A172 (cell line): ENCODE measurements at places on chromosomes 6 and 20. TPM values are rescaled to one million over a fixed set of nuclear protein-coding genes. Genes with fewer than 3 reads are reported as not detected.
A peak's percentile ranks its signal among the peaks of the same experiment; 100 is the strongest.

GRCh38 chr6:87729965-87730719 lies 28.1 kb upstream of the AKIRIN2 start:
- DNase-seq, result peak; percentile 40

DNA sequence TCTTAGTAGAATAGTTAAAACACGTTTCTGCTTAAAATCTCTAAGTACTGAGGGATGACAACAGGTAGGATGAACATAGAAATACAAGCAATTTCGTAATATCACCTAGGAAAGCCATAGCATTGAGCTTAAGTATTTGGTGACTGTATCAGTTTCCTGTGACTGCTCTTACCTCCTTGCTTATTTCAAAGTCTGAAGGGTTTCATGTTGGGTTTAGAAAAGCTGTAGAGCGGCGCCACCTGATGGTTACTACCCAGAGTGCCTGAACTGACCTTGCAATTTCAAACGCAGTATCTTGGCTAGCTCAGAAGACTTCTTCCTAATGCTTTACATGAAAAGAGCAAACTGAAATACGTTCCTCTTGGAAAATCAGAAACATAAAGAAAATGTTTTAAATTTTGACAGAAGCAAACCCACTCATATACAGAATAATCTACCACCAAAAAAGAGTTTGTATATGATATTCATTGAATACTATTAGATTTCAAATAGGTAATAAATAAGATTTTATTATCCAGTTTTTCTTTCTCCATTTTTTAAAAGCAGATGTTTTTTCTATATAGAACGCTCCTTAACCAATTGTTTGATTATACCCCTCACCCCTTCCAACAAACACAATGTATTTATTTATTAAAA lies 82.3 kb upstream of the RIPOR2 start:
- DNase-seq, result no peak

DNA sequence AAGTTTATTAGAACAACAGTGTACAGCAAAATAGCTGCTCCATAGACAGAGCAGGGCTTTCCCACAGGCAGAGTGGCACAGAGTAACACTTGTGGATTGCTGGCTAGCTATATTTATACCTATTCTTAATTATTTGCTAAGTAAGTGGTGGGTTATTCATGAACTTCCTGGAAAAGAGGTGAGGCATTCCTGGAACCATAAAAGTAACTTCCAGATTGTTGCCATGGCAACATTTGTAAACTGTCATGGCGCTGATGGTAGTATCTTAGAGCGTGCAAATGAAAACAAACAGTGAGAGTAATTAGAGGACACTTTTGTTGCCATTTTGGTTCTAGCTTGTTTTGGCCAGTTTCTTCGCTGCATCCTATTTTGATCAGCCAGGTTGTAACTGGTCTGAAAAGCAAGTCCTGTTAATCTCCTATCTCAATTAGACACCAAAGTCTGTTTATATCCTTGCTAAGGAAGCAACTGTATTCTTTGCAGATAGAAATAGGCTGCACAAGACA lies 23.9 kb downstream of the DEFB114 start:
- DNase-seq, result no peak

DNA sequence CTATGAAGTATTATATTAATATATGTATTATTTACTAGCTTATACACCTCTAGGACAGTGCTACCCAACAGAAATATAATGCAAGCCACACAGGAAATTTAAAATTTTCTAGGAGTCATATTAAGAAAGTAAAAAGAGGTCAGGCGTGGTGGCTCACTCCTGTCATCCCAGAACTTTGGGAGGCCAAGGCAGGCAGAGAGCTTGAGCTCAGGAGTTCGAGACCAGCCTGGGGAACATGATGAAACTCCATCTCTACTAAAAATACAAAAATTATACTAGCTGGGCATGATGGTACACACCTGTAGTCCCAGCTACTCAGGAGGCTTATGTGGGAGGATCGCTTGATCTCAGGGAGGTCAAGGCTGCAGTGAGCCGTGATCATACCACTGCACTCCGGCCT lies 237.6 kb upstream of the ZNF217 start:
- no peak for DNase-seq

DNA sequence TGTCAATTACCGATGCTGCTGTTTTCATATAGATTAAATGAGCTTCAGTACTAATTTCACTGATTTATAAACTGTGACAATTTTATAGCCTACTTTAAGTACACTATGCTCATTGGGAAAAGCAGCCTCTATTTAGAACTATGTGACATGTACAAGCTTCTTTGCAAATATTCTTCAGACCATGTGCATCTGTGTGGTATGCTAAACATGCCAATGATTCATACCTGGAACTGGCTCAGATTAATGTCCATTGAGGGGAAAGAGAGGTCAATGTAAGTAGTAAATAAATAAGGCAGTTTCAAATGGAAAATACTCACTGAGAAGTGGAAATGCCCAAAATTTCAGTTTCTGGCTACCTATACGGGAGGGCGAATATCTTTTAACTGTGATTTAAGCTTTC lies 777.7 kb downstream of the C6orf118 start:
- DNase-seq, result no peak

GRCh38 chr6:112331306-112331705 lies 15.8 kb upstream of the RFPL4B start:
- no peak for DNase-seq

GRCh38 chr6:52661551-52661950 lies 9.4 kb upstream of the TMEM14A start:
- DNase-seq, result no peak

Gene ZNF391
- total RNA-seq, result 0.53 and 3.3 TPM in 2 replicates

Gene MAS1
- total RNA-seq, result not detected in 2 replicates

DNA sequence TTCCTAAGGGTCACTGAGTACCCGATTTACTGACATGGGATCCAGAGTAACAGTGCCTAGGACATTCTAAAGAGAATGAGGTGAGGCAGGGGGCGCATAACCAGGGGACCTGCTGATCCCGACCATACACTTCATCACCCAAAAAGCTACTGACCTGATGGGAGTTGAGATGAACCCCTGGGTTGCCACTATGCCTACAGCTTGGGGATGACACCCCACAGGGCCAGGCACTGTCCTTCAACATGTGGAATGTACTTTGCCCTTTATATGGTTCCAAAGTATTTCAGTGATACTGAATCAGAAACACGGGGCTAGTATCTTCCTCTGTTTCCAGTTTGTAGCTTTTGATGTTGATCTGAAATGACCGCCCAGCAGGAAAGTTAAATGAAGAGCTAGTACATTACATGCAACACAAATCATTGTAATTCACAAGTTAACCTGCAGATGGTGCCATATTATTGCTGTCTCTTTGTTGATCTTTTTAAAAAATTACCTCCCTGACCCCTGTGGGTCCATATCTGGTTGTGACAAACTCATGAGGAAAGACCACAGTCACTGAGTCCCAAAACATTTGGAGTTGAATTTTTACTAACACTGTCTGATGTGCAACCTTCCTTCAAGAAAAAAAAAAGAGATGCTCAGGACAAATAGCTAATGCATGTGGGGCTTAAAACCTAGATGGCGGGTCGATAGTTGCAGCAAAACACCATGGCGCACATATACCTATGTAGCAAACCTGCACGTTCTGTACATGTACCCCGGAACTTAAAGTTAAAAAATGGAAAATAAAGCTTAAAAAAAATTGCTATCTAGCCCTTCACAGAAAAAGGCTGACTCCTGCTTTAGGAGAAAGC lies 42.7 kb upstream of the GCNT2 start:
- peak; percentile 64 for DNase-seq

- no peak for DNase-seq
These were observed 23.6 kb downstream of the CDC5L start for GRCh38 chr6:44411141-44411540.

DNA sequence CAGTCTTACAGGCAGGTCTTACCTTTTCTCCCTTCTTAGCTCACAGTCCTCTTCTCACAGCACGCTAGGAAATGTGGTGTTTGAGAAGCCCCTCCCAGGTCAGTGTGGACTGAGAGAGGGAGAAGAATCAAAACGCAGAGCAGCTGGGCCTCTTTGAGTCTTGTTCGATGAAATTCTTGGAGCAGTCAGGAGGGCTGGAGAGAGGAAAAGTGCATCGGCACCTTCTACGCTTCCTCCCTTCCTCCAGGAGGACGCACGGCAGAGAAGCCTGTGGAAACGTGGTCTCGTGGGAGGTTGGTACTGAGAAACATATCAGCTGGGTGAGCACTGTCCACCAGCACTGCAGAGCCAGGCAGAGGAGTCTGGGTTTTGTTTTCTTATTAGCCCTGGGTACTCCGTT lies 52.7 kb downstream of the TXLNB start:
- no peak for DNase-seq

Gene C20orf96
- total RNA-seq, result 3.1 and 3.8 TPM in 2 replicates

DNA sequence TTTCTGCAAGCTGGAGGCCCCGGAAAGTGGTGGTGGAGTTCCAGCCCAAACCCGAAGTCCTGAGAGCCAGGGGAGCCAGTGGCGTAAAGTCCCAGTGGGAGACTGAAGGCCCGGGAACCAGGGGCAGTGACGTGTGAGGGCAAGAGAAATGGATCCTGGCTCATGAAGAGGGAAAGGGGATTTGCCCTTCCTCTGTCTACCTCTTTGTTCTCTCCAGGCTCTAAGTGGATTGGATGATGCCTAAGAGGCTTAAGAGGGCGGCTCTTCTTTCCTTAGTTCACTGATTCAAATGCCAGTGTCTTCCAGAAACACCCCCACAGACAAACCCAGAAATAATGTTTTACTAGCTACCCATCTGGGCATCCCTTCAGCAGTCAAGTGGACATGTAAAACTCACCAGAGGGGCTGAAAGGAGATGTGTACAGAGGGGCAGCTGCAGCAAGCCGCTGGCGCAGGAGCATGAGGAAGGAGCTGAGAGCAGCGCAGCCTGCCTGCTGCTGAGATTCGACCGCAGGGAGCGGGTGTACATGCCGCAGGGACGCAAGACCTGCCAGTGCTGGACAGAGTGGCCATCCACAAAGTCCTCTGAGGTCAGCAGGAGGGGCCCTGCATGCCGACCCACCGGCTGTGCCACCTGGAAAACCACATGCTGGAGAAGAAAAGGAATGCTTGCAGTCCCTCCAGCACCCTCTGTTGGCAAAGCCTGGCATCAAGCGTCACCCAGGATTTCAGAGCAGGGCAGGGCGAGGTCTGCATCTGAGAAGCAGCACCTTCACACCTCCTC lies 29.5 kb downstream of the CDYL start:
- DNase-seq, result peak; percentile 63

Gene RIPPLY2
- total RNA-seq, result not detected in 2 replicates

GRCh38 chr20:53884859-53885541 lies 185.4 kb downstream of the BCAS1 start:
- DNase-seq, result no peak

Gene PGBD1
- 9.1 and 12.0 TPM in 2 replicates for total RNA-seq

Gene SLC17A1
- not detected in 2 replicates for total RNA-seq

- DNase-seq, result no peak
These were observed 19.9 kb downstream of the SLC2A4RG start for GRCh38 chr20:63759377-63759901.

DNA sequence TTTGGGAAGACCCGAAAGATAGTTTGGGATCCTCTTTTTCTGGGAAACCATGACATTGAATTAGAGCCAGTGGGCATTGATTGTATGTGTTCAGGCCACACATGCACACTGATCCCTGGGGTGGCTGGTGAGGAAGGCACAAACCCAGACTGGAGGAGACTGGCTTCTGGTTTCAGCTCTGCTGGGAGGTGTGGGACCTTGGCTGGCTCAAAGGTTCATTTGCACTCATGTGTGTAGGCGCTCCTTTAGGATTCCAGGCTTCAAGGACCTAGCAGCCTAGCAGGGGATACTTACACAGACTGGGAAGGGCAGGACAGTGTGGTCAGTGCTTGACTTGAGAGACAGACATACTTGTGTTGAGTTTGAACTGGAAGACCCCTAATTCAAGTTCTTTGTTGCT lies 7.2 kb downstream of the RIN2 start:
- no peak for DNase-seq

Gene CRISP3
- not detected in 2 replicates for total RNA-seq

DNA sequence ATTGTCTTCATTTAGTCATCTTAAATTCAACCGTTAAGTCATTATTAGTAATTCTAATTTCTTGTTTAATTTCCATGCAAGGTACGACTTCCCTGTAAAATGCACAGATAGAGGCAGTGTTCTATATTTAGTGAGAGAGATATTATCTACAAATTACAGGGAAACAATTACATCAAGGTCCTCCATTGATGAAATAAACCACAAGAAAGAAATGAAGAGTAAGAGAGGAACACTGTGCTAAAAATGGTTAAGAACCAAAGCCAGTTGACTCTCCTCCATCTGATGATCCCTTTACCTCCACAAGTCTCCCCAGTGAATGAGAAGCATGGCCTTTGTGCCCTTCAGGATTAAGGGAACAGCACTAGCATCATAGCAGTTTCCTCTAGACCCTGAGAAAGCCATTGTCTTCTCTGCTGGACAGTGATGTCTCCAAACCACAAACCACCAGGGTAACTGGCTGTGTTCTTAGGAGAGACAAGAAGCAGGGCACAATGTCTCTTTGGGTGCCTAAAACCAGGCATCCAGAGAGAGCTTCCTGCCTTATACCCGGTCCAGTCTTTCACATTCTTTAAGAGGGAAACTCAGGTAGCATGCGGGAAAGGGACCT lies 38.1 kb downstream of the IRF4 start:
- no peak for DNase-seq

GRCh38 chr6:148445620-148446019 lies 103.0 kb downstream of the SASH1 start:
- DNase-seq, result peak; percentile 67
